ENCODE measurements at places on chromosomes 16 and 17.

DNA sequence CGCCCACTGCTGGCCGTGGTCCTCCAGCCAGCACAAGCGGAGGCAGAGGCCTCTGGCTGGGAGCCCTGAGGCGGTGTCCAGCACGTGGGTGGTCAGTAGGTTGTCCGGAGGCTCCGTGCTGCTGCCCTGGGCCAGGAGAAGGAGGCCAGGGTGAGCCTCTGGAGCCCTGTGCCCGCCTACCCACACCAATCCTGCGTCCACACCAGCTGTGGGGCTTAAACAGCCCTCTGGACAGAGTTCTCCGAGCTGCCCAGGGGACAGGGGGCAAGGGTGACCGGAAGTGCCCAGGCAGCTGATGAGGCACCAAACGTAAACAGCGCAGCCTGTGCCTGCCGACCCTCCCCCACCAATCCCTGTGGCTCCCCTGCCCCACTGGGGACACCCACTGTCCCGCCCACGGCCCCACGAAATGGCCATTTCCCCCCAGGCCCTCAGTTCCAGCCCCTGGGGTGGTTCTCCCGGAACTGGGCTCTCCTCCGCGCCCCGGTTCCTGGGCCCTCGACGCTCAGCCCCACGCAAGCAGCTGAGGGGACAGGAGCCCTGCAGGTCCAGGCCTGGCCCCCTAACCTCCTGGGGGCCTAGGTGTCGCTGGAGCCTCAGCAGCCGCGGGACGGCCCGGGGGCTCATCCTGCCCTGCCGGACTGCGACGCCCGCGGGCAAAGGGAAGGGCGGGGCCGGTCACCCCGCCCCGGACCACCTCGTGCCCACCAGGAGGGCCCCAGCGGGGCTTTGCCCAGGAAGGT lies 27.9 kb upstream of the DBNDD1 start:
- DNase-seq, result peak; percentile 45

GRCh38 chr16:13453325-13453724 lies 466.6 kb upstream of the ERCC4 start:
- DNase-seq, result no peak

GRCh38 chr16:73315645-73316044 lies 267.7 kb upstream of the ZFHX3 start:
- DNase-seq, result no peak

- DNase-seq, result no peak
These were observed 26.8 kb downstream of the GAS7 start for GRCh38 chr17:10171581-10171981.

- DNase-seq, result no peak
These were observed 8.5 kb downstream of the GFOD2 start for GRCh38 chr16:67710607-67711006.

DNA sequence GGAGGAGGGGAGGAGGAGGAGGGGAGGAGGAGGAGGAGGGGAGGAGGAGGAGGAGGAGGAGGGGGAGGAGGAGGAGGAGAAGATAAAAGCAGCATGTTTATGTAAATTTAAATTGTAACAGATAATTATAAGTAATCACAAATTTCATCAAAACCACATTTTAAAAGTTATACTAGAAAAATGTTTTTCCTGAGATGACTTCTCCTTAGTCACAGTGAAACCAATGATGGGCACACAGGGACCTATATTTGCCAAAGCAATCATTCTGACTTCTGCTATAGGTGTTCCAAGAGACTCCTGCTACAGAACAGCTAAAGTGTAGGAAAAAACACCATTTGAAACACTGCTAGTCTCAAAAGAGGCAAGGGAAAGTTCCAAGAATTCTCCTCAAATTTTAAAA lies 66.4 kb downstream of the CEP95 start:
- no peak for DNase-seq

GRCh38 chr16:88672776-88673175 lies 9.9 kb upstream of the MVD start:
- DNase-seq, result no peak

DNA sequence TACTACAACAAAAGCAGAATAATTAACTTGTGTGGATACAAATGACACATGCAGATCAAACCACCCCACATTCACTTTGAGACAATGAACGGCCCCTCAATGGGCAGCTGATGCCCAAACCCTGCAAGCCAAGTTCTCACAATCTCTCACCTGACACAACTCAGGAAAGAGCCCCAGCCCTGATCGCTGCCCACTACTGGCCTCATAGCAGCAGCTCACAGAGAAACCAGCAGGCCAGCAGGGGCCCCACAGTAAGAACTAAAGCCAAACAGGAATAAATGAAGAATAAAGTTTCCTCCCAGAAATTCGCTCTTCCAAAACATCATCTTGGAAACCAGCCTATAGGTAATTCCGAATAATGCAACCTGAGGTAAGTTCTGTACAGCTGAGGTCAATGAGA lies 7.7 kb downstream of the AKTIP start:
- DNase-seq, result no peak

DNA sequence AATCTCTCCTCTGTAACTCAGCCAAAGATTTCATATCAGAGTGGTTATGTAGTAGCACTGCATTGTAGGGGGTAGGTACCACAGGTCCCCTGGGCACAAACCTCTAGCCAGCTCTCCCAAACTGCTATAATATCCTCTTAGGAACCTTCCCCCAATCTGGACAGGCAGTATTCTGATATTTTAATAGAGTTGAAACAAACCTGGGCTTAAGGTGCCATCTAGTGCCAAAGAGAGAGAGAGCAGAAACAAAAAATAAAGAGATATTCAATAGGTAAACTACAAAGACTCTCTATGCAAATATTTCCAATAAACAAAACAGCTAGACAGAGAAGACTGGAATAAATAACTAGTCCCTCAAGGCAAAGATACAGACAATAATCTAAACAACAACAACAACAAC lies 1070.0 kb downstream of the CDH11 start:
- DNase-seq, result no peak

DNA sequence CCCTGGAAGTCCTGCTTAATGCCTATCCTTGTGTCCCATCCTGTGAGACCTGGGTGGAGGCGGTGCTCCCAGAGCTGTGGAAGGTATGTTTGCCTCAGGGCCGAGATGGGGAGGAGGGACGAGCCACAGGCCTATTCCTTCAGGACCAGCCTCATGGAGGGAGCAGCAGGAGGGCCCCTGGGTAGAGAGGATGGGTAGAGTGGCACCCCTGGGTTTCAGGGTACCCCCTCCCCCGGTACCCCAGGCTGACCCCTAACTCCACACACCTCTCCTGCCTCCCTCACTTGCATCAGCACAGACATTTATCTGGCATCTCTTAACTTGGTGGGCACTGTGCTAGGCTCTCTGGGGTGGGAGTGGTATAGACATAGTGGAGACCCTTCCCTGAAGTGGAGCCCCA lies 7.1 kb downstream of the ASB16 start:
- DNase-seq, result no peak

DNA sequence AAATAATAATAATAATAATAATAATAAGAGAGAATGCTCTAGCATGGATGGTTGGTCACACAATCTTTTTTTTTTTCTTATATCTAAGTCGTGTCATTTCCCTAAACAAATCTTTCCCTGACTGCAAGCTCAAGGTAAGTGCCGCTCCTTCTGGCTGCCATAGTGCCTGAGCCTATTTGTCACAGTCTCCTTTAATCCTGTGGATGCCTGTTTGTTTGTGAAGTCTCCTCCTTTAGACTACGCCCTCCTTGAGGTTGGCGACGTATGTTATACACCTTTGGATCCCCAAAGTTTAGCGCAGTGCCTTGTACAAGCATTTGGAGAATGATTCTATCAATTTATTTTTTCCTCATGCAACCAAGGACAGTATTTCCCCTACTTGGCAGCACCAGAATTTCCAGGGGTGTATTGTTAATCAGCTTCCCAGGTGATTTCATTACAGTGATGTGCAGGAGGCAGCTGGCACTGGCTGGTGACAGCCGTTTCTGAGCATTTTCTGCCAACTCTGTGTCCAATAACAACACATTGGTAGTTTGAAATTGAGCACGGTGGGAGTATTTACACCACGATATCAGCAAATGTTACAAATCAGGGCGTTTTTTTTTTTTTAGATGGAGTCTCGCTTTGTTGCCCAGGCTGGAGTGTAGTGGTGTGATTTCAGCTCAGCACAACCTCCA lies 26.6 kb downstream of the TMEM238L start:
- DNase-seq, result no peak

DNA sequence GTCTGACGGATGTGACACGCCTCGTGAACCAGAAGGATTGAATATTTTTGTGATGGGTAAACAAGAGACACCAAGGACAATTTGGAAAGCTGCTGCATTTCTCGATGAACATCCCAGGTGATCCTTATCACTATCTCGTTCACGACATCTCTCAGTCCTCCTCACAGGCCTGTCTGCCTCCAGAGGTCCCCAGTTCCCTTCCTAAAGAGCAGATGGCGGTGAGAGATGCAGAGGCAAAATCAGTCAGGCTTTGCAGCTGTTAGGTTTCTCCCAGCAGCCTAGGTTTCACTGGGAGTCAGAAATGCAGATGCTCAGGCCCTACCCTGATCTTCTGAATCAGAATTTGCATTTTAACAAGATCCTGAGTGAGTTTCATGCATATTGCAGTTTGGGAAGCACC lies 23.6 kb downstream of the SCPEP1 start:
- DNase-seq, result no peak

GRCh38 chr17:48004983-48005382 lies 32.6 kb downstream of the COPZ2 start:
- no peak for DNase-seq

- no peak for DNase-seq
These were observed 15.3 kb downstream of the TBCD start for GRCh38 chr17:82767041-82767754.

DNA sequence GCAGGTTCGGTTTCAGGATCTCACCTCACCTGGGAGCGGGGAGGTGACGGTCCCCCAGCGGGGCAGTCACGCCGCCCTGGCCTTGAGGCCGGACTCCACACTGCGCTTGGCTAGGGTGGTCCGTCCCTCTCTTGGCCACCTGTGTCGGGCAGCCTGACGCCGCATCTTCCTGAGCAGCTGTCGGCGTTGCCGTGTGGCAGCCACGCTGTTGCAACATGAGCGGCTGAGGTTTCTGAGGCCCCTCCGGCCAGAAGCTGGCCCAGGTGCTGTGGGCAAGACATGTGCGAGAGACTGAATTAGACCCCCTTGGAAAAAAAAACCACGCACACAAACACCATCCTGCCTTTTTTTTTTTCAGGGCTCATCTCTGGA lies 49.2 kb downstream of the IRF8 start:
- DNase-seq, result no peak

GRCh38 chr17:46943501-46944393 lies 20.8 kb downstream of the GOSR2 start:
- no peak for DNase-seq

GRCh38 chr16:85491058-85491771 lies 121.9 kb upstream of the GSE1 start:
- no peak for DNase-seq

GRCh38 chr17:7123844-7124243 lies 9.2 kb upstream of the ASGR2 start:
- DNase-seq, result no peak

DNA sequence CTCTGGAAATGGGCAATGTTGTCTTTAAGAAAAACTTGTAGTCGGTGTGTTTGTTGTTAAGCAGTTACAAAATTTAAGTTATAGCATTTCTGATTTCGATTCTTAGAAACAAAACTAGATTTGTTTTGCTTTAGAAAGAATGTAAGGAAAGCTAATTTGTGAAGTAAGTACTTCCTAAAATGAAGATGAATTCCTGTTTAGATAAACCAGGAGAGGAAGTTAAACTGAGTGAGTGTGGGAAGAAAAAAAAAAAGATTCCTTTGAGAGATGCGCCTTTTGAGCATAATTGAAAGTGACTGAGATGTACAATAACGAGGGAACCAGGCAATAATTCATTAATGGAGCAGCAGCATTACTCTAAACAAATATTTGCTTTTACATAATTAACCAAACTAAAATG lies 52.4 kb upstream of the ALOX12 start:
- no peak for DNase-seq

DNA sequence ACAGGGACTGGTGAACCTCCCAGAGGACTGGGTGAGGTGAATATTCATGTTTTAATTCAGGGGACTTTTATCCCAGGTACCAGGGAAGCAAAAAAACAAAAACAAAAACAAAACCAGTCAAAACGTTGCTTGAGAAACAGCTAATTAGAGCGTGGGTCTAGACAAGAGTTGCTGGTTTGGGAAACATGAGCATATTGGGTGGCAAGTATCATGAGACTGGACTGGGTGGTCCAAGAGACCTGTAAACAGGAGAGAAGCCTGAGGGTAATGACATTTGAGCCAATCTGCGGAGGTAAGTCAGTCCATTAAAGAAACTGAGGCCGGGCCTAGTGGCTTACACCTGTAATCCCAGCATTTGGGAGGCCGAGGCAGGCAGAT lies 11.5 kb upstream of the BPTF start:
- DNase-seq, result no peak

DNA sequence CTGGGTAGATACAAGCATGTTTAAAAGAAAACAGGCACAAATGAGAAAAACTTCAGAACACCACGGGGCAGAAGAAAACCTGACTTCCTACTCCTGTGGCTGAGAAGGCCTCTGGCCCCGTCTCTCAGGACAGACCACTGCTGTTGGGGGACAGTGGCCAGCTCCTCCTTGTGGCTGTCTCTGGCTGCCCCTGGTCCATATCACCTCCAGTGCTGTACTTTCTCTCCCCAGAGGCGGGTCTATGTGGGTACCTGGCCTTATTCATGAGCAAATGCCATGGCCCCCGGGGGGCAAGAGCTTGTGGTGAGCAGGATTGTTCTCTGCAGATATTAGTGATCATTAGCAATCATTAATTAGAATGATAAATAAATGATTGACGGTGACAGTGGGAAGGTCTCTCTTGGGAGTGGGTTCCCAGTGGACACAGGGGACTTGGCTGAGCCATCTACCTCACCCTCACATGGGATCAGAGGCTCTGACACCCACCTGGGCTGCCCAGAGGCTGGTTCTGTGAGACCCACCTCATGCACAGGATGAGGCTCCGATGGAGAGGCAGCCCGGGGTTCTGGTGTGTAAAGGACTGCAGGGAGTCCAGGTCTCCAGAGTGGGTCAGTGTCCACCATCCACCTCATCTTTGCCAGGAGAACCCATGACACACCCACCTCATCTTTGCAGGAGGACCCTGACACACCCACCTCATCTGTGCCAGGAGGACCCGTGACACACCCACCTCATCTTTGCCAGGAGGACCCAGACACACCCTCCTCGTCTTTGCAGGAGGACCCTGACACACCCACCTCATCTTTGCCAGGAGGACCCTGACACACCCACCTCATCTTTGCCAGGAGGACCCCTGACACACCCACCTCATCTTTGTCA lies 30.6 kb upstream of the CBFA2T3 start:
- no peak for DNase-seq

- no peak for DNase-seq
These were observed 11.4 kb upstream of the NDRG4 start for GRCh38 chr16:58488531-58488930.

All from heart left ventricle (tissue), 16 donors.